ENCODE measurements at places on chromosomes 5 and 9. TPM values are rescaled to one million over a fixed set of nuclear protein-coding genes. Genes with fewer than 3 reads are reported as not detected.

SPATA31E1 gene
- total RNA-seq = not detected

CARTPT gene
- not detected for total RNA-seq

ANKRD31 gene
- total RNA-seq = 0.05 TPM

LAMC3 gene
- total RNA-seq = 0.22 TPM

GDF9 gene
- total RNA-seq = 0.24 TPM

MAMDC4 gene
- total RNA-seq = 12.8 TPM

THOC3 gene
- total RNA-seq = 10.0 TPM

INSL6 gene
- not detected for total RNA-seq

PCDHGA5 gene
- total RNA-seq = 5.7 TPM

DMRT3 gene
- not detected for total RNA-seq

CER1 gene
- not detected for total RNA-seq

ACOT12 gene
- total RNA-seq = not detected

RAI14 gene
- total RNA-seq = 6.7 TPM

FSTL4 gene
- not detected for total RNA-seq

CHSY3 gene
- total RNA-seq = 0.57 TPM

C5orf52 gene
- total RNA-seq = not detected

GLDC gene
- not detected for total RNA-seq

PDE6A gene
- total RNA-seq = 0.05 TPM

SLC6A3 gene
- not detected for total RNA-seq

HTR1A gene
- not detected for total RNA-seq

SLC45A2 gene
- total RNA-seq = not detected

HAVCR2 gene
- total RNA-seq = 3.5 TPM

AHRR gene
- total RNA-seq = 2.1 TPM

AGXT2 gene
- total RNA-seq = not detected

IFNA13 gene
- total RNA-seq = not detected

CCL27 gene
- total RNA-seq = not detected

CNOT8 gene
- total RNA-seq = 26.3 TPM

IL5 gene
- not detected for total RNA-seq

STK32A gene
- total RNA-seq = 1.1 TPM

PTPDC1 gene
- 8.5 TPM for total RNA-seq

DOCK8 gene
- 6.1 TPM for total RNA-seq

FLT4 gene
- total RNA-seq = 5.5 TPM

RASGEF1C gene
- total RNA-seq = 0.49 TPM

CBY3 gene
- total RNA-seq = not detected

CANX gene
- 504 TPM for total RNA-seq

OR1J2 gene
- not detected for total RNA-seq

HABP4 gene
- 25.8 TPM for total RNA-seq

HMHB1 gene
- total RNA-seq = not detected

Data from Right ventricle myocardium inferior (tissue), 1 donor.